Effector CD8-positive, alpha-beta T cell (primary cell): ENCODE measurements at places on chromosomes 5 and 9.

- no peak for DNase-seq
Observed at GRCh38 chr5:65727491-65728156, 5.6 kb downstream of the NLN start.

GRCh38 chr9:94991961-94992907 is 265.7 kb downstream of the AOPEP start:
- no peak for DNase-seq

DNA sequence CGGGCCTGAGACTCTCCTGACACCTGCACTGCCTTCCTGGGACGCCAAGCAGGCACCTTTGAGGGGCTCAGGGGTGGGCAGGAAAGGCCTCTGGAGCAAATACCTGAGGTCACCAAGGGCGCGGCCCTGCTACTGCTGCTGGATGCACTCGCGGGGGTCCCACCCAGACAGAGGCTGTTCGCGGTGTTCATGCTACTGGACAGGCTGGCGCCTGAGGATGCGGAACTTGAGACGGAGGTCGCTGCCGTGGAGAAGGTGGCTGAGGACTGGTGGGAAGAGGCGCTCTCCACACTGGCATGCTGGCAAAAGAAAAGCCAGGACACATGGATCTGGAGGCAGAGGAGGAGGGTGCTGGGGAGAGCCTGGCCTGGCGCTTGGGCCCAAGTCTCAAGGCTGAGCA is 110.7 kb downstream of the UBE2R2 start:
- DNase-seq, result no peak

DNA sequence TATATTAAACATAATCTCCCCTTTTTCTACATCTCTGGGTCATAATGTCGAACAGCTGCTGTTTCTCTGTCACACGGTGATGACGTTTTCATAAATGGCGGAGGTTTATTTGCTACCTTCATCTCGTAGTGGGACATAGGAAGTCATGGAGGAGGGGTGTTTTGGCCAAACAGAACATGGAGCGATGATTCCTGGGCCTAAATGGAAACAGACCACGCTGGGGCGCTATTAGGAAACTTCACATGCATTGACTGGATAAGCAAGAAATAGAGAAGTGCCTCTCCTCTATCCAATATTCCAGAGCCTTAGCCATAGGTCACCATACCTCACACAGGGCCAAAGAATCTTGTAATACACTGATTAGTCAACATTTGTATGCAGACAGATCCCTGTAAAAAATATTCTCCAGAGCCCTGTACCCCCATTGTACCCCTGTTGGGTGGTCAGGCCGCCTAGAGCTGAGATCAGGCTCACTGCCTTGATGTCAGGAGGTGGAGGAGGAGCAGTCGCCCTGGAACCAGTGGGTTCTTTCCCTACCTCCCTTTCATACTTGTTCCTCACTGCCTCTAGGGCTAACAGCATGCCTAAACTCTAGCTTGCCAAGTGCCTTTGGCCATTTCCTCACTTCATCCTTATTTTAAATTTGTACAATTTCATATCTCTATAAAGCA is 77.8 kb upstream of the SPIN1 start:
- DNase-seq, result no peak

DNA sequence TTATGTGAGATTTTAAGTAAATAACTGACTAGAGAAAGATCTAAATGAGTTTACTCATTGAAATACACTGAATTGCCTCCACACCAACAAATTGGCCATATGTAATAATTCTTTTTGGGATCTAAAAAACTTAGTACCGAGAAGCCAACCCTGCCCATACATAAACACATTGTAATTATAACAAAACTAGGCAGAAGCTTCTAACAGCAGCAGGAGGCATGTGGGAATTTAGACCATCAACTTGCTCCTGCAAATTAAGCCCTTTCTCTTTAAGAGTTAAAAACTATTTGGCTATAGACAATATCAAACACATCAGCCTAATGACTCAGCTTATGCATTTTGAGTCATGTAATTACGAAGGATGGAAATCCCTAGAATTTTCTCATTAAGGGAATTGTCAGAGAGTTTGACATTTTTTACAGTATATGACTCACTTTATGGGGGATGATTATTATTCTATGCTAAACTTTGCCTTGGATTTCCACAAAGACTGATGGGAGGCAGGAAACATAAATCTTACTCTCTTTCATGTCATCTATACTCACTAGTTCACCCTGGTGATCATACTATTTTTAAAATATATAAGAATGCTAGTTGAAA is 1.0 kb downstream of the IL7R start:
- DNase-seq, result no peak

GRCh38 chr9:107972346-107972745 is 482.8 kb upstream of the KLF4 start:
- DNase-seq, result no peak

DNA sequence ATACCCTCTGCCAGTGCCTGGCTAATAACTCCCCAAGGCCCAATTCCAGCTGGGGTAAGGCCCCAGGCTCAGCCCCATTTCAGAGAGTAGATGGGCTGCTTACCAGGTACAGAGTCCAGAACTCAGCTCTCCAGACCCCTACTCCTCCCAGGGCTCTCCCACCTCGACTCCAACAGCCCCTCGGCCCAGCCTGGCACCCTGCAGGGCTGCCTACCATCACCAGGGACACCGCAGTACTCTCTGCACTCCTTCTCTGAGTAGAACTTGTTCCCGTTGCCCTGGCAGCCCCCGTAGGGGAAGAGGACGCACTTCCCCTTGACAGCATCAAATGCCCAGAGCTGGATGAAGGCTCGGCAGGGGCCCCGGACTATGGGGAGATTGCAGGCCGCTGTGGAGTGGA is 17.4 kb downstream of the AMBP start:
- no peak for DNase-seq

GRCh38 chr5:78979117-78979742 is 5.9 kb downstream of the ARSB start:
- DNase-seq, result no peak

- no peak for DNase-seq
Observed at GRCh38 chr9:18911714-18912342, 121.2 kb downstream of the SAXO1 start.

- DNase-seq, result no peak
Observed at GRCh38 chr9:83669067-83669466, 38.7 kb downstream of the UBQLN1 start.

DNA sequence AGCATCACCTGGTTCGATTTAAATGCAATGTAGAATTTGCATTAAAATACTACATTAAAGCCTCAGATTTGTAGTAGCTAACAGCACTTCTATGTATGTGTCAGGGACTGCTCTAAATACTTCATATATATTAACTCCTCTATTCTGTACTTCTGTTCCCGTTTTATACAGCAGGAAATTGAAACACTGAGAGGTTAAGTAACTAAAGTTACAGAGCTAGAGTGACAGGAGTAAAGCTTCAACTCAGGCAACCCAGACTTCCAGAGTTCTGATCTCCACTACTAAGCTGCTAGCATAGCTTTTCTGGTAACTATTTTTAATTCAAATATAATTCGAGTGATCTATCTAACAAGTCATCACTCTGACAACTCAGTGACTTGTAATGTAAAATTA is 619 bp upstream of the APC start:
- no peak for DNase-seq

DNA sequence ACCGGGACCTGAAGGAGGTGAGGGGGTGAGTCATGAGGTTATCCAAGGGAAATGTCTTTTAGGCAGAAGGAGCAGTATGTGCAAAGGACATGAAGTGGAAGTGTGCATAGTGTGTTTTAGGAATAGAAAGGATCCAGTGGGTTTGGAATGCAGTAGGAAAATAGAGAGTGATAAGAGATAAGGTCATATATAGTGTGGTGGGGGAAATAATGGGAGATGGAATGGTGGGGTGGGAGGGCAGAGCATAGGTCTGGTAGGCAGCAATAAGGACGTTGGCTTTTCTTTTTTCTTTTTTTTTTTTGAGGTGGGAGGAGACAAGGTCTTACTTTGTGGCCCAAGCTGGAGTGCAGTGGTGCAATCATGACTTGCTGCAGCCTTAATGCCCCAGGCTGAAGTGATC is 17.8 kb downstream of the SNX24 start:
- no peak for DNase-seq

DNA sequence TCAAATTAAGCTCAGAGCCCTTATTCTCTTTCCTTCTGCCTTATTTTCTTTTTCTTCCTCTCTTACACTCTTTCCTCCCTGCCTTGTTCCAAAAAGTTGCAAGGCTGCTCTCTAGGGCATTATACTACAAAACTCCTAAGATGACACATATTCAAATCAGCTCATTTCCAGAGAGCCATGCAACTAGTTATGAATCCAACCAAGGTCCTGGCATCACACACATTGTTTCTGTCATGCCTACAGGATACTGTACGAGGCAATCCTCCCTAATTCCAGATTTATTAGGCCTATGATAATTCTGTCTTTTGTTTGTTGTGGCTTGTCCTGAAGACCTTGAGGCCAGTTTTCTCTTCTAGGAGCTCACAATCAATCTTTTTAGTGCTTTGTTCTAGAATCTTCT is 87.0 kb upstream of the TBCA start:
- DNase-seq, result no peak

- no peak for DNase-seq
Observed at GRCh38 chr5:172140120-172140519, 47.9 kb downstream of the STK10 start.

- no peak for DNase-seq
Observed at GRCh38 chr9:37386988-37387387, 35.5 kb upstream of the GRHPR start.

DNA sequence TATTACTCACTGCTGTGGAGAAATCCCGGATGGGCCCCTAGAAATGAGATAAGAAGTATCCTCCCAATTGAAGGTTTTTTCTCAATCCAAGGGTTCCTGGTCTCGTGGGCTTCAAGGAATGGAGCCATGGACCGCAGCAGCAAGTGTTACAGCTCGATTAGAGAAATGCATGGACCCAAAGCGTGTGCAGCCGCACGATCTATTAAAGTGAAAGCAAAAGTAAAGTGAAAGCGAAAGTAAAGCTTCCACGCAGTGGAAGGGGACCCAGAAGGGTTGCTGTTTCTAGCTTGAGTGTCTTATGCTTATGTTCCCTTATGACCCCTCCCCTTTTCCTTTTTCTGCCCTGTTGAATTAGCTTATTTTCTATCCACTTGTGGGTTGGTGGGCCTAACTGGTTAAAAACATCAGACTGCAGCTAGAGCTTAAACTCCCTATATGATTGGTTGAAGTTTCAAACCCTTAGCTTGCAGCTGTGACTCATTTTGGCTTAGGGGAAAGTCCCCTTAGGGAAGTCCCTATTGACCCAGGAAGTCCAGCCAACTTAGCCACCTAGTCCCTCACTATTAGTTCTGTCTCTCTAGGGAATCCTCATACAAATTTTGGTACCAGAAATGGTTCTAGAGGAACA is 1111.8 kb downstream of the TAF11L14 start:
- DNase-seq, result peak; percentile 19

DNA sequence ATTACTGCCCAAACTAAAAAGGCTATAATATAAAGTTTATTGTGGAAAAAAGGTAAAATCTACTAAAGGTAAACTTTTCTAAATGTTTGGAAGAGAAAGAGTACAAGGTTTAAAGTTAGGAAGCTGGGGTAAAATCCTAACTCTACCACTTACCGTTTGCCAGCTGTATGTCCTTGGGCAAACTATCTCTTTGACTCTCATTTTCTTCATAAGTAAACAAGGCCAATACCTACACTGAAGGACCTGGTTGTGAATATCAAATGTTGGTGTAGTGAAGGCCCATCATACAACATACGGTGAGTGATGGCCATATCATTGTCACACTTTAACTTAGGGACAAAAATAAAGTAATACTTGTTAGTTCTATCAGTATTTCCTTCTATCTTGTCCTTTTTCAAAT is 34.9 kb downstream of the ABHD17B start:
- no peak for DNase-seq

DNA sequence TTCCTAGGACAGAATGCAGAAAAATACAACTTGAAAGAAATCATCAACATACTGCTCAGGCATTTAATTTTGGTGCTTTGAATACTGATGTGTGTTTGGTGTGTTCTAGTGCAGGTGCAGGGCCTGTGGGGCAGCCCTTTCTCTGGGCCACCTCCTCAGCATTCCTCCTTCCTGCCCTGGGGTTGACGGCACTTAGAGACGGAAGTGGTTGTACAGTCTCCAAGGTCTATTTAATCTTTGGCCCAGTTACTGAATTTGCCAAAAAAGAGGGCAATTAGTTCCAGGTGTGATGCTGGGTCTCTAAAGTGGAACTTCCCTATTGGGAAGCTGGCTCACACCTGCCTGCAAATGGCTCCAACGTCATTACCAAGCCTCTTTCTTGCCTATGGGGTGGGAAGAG is 269.0 kb downstream of the SH3GL2 start:
- no peak for DNase-seq

DNA sequence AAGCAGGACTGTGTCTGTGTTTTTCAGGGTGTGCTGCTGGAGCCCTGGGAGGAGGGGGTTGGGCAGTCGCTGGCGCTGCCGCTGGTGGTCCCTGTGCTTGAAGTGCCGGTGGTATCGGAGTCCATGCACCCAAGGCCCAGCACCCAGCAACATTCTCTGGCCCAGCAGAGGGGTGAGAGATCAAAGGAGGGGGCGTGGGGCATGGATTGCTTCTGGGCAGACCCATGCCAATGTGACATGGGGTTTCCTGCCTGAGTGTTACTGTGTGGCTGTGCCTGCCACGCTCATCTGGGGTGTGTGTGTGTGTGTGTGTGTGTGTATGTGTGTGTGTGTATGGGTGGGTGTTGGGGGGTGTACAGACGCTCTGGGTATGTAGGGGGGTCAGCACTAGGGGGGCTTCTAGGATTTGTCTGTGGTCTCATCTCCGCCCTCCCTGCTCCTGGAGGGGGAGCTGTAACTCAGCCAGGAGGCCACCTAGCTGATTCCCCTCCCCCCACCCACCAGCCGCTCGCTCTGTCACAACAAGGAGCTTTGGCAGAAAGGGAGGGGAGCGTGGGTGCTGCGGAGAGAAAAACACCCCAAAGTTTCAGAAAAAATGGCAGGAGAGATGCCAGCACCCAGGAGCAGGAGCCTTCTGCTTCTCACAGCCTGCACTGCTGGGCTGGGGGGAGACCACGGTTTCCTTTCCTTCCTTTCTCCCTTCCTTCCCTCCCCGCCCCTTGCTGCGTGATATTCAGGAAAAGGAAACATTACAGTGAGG is 35.9 kb upstream of the HSPA9 start:
- no peak for DNase-seq

- no peak for DNase-seq
Observed at GRCh38 chr9:115169003-115169402, 51.0 kb upstream of the TNC start.

DNA sequence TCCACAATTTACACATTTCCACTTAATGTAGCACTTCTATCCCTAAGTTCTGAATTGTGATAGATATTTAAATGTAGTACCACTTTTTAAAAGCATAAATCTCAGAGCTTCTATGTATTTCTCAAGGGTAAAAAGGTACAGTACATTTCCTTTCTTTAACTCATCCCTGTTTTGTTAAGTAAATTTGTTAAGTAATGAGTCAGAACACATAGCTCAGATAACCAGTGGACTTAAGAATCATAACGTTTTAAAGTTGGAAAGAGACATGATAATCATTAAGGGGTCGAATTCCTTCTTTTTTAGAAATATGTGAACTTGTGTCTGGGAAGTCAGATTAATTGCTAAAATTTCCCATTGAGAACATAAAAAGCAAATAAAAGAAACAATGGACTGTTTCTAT is 810.2 kb upstream of the NUDT12 start:
- no peak for DNase-seq

GRCh38 chr5:125134216-125135081 is 388.0 kb upstream of the ZNF608 start:
- DNase-seq, result no peak
